Activated CD4-positive, alpha-beta T cell treated with anti-CD3 and anti-CD28 coated beads for 36 hours (primary cell): ENCODE measurements at places on chromosomes 6 and 20. TPM values are rescaled to one million over a fixed set of nuclear protein-coding genes. Genes with fewer than 3 reads are reported as not detected.

- no peaks in the 10 kb centered on the region for H3K36me3 ChIP-seq
- H3K4me1 ChIP-seq: no peaks in the 10 kb centered on the region
- no peak overlapping the region for H3K27ac ChIP-seq
- no peak for DNase-seq
- H3K27me3 ChIP-seq: no peaks in the 10 kb centered on the region
- no peak overlapping the region for H3K4me3 ChIP-seq
Observed at GRCh38 chr20:7426890-7427496, 513.3 kb downstream of the HAO1 start.

The C20orf141 gene
- not detected for total RNA-seq

DNA sequence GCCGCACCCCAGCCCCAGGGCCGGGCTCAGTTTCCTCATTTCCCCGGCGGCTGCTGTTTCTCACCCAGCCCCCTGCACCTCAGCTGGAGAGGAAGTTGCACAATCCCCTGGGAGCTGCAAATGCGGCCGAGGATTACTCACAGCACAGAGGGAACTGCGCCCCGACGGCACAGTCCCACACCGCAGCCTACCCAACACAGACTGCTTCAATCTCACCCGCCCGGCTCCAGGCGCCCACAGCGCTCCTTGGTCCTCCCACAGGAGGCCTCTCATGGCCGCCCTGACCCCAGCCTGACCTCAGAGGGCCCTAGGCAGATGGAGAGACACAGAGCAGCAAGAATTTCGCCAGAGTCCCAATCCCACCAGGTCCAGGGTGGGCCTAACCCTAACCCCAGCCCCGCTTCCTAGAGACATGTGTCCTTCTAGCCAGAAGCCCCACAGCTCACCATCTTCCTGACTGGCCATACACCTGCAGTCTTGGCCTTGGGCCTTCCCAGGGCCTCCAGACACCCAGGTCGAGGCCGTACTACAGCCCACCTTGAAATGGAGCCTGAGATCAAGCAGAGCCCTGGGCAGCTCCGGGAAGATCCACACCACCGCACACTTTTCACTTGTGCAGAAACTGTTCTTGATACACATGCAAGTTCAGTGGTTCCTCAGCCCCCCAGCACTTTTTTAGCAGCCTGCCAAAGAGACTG, 11.7 kb downstream of the TFEB start:
- no peak overlapping the region for H3K4me3 ChIP-seq
- H3K4me1 ChIP-seq: peaks cover 7% of the 10 kb centered on the region
- no peaks in the 10 kb centered on the region for H3K36me3 ChIP-seq
- no peak overlapping the region for H3K27ac ChIP-seq
- no peaks in the 10 kb centered on the region for H3K27me3 ChIP-seq

- no peaks in the 10 kb centered on the region for H3K36me3 ChIP-seq
- no peak overlapping the region for H3K27ac ChIP-seq
- no peak overlapping the region for H3K4me3 ChIP-seq
- DNase-seq: no peak
Observed at GRCh38 chr6:154112181-154112809, 73.3 kb downstream of the OPRM1 start.

The CCR6 gene
- total RNA-seq: 4.0 TPM

DNA sequence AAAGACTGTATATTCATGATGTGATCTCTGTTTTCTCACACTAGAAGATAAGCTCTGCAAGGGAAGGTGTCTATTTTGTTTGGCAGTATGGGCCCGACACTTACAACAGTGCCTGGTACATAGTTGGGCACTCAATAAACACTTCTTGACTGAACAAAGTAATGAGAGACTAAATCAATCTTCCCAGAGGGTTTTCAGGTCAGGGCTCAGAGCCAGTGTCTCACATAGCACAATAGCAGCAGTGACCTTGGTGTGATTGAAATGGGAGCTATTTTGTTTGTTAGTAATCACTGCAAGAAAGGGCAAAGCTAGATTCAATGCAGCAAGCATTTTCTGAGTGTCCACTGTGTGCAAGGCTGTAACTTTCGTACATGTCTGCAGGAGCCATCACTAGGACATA, 26.4 kb upstream of the GCM1 start:
- peaks cover 6% of the 10 kb centered on the region for H3K4me1 ChIP-seq
- H3K36me3 ChIP-seq: no peaks in the 10 kb centered on the region
- no peak overlapping the region for H3K4me3 ChIP-seq
- DNase-seq: no peak
- H3K27me3 ChIP-seq: no peaks in the 10 kb centered on the region

The MCM3 gene
- 279 TPM for total RNA-seq

The MRAP2 gene
- total RNA-seq: not detected
